ENCODE measurements at places on chromosomes 12 and 14.

DNA sequence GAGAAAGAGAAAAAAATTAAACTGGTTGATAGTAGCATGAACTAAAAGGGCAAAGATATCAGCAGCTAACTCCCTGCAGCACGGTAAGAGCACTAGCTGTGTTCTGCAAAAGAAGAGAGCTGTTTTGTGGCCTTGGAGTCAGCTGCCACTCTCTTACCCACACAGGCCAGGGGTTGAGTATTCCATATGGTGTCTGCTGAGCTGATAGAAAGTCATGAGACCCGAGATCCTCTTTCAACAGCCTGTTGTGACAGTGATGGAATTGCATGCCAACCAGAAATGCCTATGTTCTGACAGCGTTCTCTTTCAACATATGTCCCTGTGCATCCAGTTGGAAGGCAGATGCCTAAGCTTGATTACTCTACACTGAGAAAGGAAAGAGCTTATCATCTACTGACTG lies 39.9 kb downstream of the TMTC1 start:
- no peak for DNase-seq

DNA sequence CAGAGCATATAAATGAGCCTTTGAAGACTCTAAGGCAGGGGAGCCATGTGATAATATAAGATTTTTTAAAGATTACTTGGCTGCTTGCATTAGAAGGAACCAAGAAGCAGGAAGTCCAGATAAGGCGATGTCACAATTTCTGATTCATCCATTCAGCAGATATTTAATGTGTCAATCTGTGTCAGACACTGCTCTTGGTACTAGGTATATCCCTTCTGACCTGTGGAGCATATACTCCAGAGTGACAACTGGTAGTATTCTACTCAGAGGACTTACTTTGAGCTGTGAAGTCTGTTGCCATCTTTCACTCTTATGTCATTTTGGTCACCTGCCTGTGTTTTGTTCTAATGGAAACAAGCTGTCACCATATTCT lies 10.7 kb downstream of the EID3 start:
- no peak for DNase-seq

DNA sequence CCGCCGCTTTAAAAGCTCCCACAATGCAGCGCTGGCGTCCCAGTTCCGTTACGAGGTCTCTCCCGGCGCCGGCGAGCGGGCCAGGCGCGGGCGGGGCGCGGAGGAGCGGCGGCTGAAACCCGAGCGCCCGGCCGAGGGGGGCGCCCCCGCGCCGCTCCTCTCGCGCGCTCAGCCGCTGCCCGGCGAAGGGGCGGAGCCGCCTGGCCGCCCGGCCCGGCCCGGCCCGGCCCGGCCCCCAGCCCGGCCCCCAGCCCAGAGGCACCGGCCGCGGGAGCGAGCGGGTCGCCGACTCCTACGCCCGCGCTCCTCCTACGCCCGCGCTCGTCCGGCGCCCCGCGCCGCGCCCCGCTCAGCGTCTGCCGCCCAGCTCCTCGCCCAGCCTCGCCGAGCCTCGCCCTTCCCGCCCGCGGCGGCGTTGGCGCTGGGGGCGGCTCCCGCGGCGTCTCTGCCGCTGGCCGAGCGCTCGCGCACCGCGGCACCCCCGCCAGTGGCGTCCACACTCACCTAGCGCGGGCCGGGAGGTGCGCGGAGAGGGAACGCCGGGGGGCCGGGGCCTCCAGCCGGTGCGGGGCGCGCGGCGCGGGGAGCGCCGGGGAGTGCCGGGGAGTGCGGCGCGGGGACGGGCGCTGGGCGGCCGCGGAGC lies at the start of gene RASSF8:
Gene RASSF8, plus strand, starts transcription at position 255 of the 643 bp plus-strand sequence. CDS start 96,662 bp downstream, outside the sequence.
- no peak for DNase-seq

- no peak for DNase-seq
Measured at GRCh38 chr14:75084513-75084912, 15.1 kb downstream of the ZC2HC1C start.

DNA sequence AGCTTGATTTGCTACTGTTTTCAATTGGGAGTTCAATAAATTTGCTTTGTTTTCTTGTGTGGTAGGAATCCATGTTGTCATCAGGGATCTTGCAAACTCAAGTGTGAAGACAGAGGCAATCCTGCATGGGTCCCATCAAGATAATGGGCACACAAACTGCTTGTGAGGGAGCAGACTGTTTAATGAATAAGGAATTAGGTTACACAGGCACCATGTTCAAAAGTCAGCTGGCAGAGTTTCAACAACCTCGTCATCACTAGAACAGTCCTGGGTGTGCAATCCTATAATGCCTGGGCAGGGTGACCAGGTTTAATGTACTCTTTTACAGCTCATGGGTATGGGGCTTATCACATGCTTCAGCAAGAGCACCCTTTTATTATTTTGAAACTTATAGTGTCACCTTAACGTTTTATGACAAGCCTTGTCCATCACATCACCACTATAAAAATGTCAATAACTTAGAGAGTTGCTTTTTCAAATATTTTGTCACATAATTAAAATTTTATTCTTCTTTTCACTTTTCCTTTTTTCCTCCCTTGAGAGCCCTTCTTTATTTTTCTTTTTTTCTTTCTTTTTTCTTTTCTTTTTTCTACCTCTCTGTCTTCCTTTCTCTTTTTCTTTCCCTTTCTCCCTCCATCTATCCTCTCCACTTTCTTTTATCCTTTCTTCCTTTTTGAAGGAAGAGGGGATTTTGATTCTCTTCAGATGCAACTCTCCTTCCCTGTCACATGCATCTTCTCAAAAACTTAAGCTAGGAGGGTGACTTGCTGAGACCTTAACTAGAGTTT lies 252.2 kb upstream of the ATP2B1 start:
- DNase-seq, result no peak

- DNase-seq, result no peak
Measured at GRCh38 chr12:109686523-109686922, 27.1 kb upstream of the FAM222A start.

DNA sequence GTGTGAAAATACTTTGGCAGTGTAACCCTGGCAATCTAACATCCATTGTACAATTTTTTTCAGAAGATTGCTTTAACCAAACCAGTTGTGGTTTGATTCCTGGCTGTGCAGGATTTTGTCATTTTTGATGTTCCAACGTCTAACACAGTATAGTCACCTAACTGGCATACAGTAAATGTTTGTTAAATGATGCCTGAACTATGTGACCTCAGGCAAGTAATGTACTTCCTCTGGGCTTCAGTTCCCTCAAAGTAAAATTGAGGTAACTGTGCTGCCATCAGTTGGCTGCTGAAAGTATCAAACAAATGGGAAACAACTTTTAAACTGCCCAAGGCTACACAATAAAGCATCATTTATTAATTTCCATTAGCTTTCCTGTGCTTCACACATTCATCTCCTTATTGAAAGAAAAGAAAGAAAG lies 4.3 kb downstream of the TM7SF3 start:
- DNase-seq, result no peak

GRCh38 chr12:97948591-97948990 lies 486.0 kb downstream of the RMST start:
- no peak for DNase-seq

GRCh38 chr14:94408546-94409095 lies 20.2 kb upstream of the SERPINA1 start:
- DNase-seq, result no peak
